ENCODE measurements at places on chromosomes 12 and 14.

DNA sequence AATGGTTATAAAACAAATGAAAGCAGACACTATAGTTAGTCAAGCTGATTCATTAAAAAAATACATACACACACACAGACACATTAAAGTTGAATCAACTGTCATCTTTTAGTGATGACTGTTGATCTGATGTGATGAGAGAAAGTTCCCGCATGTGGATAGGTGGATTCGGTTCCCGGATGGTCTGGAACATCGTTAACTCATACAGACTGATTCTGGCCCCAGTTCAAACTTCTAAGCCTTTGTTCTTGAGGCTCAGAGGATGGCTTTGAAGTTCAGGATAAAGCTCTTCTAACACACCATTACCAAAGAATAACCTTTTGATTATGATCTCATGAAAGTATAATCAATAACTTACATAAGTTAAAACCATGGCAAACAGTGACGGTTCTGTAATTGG, 27.5 kb downstream of the WIF1 start:
- no peak for DNase-seq

DNA sequence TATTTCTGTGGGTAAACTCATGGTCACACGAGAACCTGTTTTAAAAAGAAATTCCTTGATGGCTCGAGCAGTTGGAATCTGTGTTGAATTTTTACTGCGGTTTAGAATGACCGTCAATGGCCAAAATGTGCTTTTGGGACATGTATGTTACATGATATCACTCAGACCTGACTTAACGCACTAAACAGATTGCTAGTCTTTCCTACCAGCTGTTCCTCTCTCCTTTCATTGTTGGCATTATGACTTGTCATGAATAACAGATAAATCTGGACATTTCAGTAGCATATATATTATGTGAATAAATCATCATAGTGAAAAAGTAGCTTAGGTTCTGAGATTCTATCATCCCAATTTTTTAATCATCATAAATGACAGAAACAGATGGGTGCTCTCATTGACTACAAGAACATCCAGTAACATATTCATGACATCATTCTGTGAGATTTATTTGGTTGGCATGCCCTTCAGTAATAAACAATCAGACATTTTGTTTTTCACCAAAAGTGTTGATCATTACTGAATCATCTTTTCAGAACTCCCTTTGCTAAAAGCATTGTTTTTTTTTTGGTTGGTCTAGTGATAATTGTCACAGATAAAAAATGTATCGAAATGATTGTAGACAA, 57.9 kb upstream of the NAV3 start:
- no peak for DNase-seq

- DNase-seq = peak; percentile 94
Measured at GRCh38 chr12:54294152-54294952, 6.5 kb downstream of the NFE2 start.

- DNase-seq = peak; percentile 15
Measured at GRCh38 chr12:1474574-1475153, 119.7 kb downstream of the FBXL14 start.

DNA sequence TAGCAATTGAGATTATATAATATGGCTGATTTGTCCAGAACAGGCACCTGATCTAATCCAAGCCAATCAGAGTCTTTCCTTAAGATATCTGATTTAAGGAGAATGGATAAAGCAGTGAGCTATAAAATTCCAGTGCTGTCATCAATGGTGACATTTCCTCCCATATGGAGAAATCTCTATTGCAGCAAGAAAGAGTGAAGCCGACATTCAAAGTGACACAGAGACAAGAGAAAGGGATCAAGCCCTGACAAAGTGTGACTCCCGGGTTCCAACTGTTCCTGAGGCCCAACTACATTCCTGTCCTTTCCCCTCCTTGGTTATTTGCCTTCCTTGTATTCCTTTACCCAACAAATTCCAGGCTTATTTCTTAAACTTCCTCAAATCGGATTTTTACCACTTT, 430.0 kb upstream of the SOX5 start:
- DNase-seq = no peak

DNA sequence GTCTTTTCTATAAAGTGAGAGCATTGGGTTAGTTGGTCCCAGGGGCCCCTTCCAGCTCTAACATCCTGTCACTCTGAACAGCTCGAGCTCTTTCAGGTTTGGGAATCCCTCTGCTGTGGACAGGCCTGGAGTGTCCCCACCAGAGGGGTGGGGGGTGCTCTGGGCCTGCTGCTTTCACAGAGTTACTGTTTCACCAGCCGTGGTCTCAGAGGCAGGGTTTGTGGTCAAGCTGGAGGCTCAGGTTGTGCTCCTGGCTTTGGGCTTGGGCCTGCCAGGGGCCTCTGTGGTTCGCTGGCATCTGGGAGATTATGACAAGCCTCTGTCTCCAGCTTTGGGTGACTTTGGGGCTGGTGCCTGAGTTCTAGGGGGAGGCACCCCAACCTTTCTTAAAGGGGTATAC, 59.6 kb downstream of the FBXL14 start:
- no peak for DNase-seq

GRCh38 chr12:130576371-130576816, 139.7 kb downstream of the RIMBP2 start:
- no peak for DNase-seq

DNA sequence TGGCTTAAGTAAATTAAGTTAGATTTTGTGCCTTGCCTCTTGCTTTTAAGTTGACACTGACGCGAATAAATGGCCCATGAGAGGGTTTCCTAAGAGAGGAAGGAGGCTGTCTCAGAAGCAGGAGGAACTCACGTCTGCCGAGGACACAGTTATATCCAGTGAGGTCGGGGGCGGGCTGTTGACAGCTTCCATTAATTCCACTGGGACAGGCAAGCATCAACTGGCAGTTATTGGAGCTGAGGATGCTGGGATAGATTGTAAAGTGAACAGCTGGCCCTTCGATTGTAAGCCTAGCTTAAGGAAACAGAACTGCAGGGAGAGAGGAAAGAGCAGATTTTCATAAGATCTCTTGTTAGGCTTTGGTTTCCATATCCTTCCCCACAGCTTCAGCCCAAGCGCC, 399.2 kb downstream of the IPO8 start:
- no peak for DNase-seq

GRCh38 chr14:76793956-76794355, 18.7 kb downstream of the ANGEL1 start:
- no peak for DNase-seq

- DNase-seq = no peak
Measured at GRCh38 chr12:102480406-102480805, at the start of gene IGF1. Gene IGF1 (minus strand): TSS chr12:102480563. CDS start chr12:102480381, 182 bp downstream.

DNA sequence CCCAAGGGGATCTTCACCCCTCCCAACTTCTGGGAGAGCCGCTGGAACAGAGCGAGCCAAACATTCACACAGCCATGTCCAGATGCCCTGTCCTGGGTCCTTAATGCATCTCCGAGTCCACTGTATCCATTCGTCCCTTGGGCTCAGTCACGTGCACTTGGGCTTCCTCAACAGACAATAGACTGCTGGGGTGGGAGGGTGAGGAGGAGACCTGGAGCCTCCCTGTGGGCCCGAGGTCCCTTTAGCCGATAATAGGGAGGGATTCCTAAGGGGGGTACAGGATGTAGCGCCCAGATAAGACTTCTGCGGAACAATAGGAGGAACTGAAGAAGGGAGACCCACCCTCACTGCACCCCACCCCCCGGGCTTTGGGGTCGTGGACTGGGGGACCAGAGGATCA, 6.7 kb downstream of the ARHGEF25 start:
- DNase-seq = no peak

- DNase-seq = no peak
Measured at GRCh38 chr12:26874501-26875296, 41.7 kb upstream of the ITPR2 start.

DNA sequence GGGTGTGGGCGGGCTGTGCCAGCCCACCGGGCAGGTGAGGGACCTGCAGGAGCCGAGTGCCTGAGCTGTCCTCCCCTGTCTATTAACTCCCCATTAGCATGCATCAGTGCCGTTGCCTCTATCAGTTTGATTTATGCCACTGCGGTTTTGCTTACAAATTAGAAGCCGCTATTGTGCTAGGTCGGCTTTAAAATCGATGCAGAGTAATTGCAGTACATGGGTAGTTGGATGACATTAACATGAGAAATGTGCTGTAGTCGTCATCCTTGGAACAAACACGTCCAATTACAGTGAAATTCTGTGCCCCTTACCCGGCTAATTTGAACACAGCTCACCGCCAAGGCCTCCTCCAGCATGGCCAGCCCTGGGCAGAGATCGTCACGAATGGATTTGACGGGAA, 145.8 kb downstream of the TSPAN9 start:
- no peak for DNase-seq

DNA sequence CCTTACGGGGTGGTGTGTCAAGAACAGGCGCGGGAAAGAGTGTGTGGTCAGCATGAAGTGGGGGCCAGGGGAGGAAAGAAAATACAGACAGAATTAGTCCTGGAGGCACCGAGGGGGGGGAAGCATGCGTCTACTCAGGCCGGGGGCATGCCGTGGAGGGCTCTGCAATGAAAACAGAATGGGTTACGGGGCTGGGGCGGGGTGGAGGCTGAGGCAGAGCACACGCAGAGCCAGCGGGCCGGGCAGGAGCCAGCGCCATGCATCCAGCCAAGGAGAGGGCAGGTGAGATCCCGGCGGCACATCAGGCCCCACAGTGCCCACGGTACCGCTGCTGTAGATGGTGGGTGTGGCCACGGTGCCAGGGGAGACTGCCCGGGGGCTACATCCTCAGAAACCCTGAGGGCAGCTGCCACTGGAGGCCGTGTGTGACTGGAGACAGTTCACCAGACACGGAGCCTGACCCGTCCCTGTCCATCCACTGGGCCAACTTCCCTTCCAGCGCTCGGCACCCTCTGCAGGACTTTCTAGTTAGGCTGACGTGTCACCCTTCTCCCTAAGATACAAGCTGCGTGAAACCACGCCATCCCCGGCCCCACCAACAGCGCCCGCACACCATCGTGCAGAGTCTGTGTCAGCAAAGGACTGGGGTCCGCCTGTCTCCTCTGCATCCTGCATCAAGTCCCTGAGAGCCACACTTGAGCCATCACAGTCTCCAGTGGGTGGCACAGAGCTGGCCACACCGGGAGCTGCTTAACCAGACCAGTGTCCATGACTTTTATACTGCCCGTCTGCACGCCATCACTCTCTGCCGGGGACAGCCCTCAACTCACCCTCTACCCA, 87.4 kb downstream of the PIWIL1 start:
- peak; percentile 32 for DNase-seq

- DNase-seq = no peak
Measured at GRCh38 chr12:89653-90052, 23.1 kb downstream of the IQSEC3 start.

DNA sequence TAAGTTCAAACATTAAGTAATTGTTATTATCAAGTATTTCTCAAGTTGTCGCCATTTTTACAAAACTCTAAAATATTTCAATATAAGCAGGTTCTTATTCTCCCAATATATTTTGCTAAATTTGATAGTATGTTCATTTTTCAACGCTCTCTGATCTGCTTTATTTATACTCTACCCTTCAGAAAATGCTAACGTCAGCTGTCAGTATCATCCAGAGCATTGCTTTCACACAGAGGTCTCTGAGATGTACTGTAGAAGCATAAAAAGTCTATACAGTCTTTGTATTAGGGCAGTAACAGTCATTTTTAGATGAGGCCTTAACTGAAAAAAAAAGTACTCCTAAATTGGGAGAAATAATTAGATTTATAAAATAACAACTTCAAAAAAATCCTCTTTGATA, 533.1 kb upstream of the LRFN5 start:
- no peak for DNase-seq

GRCh38 chr12:54215989-54216796, 27.4 kb upstream of the SMUG1 start:
- DNase-seq = peak; percentile 58

DNA sequence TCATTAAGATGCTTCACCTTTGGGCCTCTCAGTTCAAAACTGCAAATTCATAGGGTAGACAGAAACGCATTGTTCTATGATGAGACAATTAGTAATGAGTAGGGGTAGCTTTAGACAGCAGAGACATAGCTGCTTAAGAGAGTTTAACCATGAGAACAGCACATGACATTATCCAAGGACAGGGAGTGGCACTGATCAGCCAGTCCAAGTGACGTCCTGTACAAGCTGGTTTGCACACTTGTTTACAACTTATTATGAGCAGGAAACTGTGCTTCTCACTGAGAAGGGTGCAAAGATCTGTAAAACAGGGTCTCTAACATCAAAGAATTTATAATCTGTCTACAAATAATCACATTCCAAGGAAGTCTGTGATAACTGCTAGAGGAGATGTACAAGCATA, 11.2 kb upstream of the SRSF5 start:
- DNase-seq = no peak

- DNase-seq = no peak
Measured at GRCh38 chr12:19896041-19896440, 456.7 kb downstream of the AEBP2 start.

DNA sequence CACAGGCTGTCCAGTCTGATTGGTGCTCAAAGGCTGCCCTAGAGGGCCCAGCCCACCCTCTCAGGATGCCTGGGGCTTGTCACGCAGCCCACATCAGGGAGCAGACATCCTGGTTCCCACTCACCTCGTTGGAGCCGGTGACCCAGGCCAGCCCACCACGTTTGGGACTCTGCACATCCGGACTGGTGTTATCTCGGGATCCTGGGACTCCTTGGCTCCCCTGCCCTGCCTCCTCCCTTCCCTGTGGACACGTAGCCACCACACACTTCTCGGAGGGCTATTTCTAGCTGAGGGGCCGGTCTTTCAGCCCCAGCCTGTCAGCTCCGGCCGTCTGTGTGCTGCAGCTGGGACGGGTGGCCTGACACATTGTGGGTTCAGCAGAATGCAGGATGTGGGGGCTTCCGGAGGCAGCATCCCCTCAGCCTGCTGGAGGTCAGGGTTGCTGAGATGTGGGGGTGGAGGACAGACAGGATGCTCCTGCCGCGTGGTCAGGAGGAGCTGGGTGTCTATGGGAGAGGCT, 12.8 kb upstream of the FGF23 start:
- no peak for DNase-seq

GRCh38 chr12:32399370-32400113, at the start of gene FGD4:
Gene FGD4 (plus strand): TSS chr12:32399558.
- DNase-seq = peak; percentile 90

- DNase-seq = no peak
Measured at GRCh38 chr12:22467190-22467589, 77.2 kb downstream of the C2CD5 start.

- no peak for DNase-seq
Measured at GRCh38 chr14:76576047-76576741, 185.1 kb upstream of the VASH1 start.

DNA sequence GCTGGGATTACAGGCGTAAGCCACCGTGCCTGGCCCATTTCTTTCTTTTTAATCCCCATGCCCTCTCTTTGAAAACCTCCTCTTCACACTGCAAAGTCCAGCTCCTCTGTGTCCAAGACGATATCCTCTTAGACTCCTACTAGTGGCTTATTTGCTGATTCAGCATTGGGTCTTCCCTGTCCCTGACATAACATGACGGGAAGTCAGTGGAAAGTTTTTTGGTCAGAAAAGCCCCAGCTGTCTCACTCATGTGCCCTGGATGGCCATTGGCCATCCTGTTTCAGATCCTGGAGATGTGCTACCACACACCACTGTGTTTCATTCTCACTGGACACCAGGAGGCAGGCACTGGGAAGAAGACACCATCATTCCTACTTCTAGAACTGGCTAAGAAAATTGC, 102.6 kb upstream of the MED13L start:
- DNase-seq = no peak

GRCh38 chr12:110365489-110366320, 37.8 kb downstream of the ANAPC7 start:
- DNase-seq = no peak

- DNase-seq = no peak
Measured at GRCh38 chr14:99755068-99755405, 38.2 kb upstream of the EML1 start.

- no peak for DNase-seq
Measured at GRCh38 chr12:109606320-109607028, 32.9 kb downstream of the MVK start.
